NCI-H2171 (cell line): ENCODE measurements at places on chromosomes 5 and 9.

GRCh38 chr5:142735323-142736246 is 34.6 kb upstream of the ARHGAP26 start:
- DNase-seq, result no peak

DNA sequence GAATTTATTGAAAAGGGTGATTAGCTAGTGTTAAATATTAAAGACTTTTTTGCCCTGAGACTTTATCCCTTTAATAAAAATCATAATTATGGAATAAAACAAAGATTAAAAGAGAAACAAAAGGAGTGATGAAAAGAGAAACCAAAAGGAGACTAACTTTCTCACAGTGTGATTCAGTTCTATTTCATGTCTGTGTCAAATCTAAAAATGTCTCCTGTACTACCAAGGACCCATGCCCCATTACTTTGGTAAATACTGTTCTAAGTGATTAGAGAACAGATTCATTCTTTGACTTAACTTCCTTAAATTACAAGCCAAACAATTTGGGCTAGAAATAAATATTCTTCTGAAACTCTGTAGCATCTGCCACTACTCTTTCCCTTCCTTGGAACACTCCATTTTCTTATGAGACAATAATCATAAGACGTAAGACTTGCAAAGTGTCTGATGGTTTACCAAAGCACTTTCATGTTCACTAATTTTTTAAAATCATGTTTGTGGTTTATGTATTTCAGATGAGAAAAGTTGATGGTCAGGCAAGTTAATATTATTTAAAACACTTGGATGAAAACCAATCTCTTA is 319.0 kb downstream of the EBF1 start:
- no peak for DNase-seq

DNA sequence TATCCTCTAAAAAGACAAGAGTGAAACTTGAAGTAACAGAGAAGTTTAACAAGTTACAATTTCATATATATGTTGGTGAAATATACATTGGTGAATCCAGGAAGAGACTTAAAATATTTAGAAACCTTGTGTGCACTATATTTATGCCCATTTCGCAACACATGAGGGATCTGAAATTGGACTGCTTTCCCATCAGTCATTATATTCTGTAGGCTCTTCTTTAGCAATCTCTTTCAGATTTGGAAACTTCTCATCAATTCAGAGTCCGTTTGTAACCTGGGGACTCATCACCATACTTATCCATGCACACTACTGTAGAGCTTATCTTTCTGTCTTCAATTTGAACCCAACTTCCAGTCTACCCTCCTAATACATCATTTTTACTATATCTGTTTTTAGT is 2.1 kb downstream of the ITGA1 start:
- no peak for DNase-seq

DNA sequence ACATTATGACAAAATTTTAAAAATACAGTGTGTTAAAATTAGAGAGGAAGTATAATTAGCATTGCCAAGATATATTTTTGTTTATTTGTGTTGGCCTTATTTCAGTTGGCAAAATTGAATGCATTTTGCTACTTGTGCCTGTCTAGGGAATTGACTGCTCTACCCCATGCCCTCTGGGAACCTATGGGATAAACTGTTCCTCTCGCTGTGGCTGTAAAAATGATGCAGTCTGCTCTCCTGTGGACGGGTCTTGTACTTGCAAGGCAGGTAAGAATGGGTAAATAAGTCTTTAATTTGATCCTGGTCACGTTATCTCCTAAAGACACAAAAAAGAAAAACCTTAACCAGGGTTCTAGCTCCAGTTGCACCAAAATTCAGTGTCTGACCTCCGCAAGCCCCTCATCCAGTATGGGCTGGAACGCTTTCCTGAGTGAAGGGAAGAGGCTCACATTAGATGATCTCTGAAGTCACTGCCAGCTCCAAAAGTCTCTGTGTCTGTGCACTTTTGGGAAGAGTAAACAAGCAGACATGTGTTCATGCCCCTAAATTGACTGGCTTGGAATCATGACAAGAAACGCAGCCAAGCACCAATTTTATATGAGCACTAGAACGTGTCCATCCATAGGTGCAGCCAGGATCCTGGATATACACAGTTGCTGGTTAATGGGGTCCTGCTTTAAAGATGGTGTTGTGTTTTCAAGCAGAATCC is 98.3 kb upstream of the PRRC1 start:
- DNase-seq, result no peak

- no peak for DNase-seq
These were observed 220.0 kb downstream of the CDH18 start for GRCh38 chr5:19767987-19768386.

- DNase-seq, result no peak
These were observed 44.1 kb upstream of the PDE4D start for GRCh38 chr5:59937633-59938032.

- DNase-seq, result no peak
These were observed 8.5 kb downstream of the SNAPC3 start for GRCh38 chr9:15430920-15431844.

DNA sequence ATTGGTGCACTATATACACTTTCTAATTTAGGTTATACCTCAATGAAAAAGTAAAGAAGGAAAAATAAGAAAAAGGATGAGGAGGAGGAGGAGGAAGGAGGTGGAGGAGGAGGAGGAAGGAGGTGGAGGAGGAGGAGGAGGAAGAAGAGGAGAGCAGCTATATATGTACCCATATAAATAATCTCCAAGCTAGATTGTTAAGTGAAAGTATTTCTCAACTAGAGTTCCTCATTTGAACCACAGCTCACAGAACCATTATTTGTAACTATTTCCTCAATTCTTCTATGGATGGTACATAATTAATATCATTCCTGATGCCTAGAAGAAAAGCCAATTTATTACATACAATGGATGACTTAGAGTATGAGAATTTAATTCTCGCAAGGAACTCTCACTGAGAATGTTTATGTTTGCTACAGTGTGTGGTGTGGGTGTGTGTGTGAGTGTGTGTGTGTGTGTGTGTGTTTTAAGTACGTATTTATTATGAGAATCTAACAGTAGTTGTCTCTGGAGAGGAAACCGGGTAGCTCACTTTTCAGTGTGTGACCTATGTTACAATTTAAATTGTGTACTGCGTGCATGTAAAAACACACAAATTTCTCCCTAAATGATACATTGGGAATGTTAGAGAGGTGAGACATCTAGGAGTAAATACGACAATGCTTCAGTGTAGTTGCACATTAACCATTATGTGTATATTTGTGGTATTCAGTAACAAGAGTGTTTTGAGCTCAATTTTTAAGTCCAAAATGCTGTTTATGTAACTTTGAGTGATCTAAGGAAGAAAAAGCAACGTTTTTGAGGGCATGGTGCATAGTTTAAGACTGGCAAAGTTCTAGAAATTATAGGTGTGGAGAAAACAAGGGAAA is 20.2 kb upstream of the NREP start:
- DNase-seq, result no peak

DNA sequence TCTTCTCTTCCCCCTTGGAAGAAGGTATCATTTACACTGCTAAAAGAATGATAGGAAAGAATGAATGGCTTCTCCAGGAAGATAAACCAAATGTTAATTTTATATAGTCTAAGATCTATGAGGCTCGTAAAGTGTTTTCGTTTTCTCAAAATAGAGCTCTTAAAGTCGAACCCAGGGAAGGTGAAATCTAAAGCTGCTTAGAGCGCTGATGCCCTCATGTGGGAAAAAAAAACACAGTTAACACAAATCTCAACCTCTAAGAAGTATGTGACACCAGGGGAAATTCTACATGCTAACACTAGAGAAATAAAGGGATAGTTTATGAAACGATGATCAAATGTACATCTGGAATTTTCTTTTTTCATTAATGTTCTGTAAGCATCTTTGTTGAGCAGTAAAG is 257.9 kb downstream of the RASEF start:
- DNase-seq, result peak; percentile 8

- DNase-seq, result no peak
These were observed 9.8 kb upstream of the PRRX2 start for GRCh38 chr9:129655696-129656095.

- DNase-seq, result no peak
These were observed 77.3 kb downstream of the LRSAM1 start for GRCh38 chr9:127528422-127529251.

DNA sequence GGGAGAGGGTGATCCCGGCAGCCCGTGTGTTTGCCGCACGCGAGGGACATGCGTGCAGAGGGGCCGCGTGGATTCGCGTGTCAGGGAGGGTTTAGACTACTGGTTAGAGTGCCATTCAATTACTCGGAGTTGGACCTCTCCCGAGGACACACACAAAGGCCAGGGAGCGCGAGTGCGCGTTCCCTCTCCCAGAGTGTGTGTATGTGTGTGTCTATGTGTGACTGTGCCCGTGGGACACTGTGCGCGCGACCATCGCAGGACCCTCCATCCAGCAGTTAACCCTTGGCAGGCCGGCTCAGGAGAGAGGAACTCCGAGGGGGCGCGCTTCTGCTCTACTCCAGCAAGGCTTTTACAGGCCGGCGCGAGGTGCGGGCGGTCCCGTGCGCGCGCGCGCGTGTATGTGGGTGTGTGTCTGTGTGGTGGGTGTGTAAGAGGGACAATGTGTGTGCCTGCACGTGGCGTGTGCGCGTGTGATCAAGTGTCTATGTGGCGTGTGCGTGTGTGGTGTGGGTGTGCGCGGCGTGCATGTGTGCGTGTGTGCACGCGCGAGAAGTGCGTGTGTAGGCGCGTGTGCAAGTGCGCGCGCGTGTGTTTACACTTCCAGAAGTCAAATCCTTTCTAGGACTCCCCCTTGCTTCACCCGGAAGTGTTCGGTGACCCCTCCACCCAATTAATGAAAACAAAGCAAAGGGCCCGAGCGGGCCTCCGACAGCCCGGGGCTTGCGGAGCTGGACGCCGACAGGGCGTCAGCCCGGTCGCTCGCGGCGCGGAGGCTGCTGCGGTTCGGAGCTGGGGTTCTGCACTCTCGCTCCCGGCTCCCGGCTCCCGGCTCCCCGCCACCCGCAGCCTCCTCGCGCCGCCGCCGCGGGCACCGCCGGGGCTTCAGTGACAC is 75.3 kb upstream of the TBCA start:
- no peak for DNase-seq

DNA sequence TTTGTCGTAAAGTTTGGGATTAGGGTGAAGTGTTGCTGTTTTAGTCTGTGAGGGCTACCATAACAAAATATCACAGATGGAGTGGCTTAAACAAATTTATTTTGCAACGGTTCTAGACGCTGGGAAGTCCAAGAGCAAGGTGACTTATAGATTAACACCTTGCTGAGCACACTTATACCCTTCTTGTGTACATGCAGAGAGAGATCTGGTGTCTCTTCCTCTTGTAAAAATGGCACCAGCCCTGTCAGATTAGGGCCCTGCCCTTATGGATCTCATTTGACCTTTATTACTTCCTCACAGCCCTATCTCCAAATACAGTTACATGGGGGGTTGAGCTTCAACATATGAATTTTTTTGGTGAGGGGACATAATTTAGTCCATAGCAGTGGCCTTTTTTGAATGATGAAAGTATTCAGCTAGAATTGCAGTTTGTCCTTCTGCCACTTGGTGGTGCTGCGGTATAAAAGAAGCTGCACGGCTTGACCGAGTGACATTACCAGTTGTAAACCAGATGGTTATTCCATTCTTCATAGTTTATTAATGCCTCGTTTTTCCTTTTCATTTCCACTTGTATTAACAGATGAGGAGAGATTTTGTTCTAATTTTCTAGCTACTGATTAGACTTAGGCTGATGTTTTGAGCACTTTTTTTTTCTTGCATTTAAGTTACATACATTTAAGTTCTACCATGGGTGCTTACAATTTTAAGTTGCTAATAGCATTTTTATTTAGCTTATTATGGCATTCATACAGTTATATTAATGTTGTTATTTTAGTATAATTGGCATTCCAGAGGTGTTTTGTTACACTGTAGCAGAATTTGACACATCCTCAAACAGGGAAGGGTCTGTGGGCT is 19.4 kb downstream of the DCP2 start:
- DNase-seq, result peak; percentile 27

GRCh38 chr9:2116073-2116472 is 100.9 kb downstream of the SMARCA2 start:
- no peak for DNase-seq

- no peak for DNase-seq
These were observed 37.0 kb upstream of the LCP2 start for GRCh38 chr5:170334626-170335025.

DNA sequence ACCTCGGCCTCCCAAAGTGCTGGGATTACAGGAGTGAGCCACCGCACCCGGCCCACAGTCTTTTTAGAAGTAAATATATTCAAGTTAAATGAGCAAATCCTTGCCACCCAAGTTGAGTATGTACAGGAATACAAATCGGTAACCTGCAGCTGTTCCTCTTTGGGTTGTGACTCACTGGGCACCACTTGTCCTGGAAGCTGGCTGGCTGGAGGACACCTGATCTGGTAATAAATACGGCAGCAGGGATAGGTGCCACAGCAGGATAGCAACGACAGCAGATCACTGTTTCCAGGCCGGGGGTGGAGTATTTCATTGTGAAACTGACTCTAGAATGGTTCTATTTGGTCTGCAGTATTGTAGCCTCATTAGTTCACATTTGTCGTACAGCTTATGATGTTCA is 35.7 kb upstream of the SLC36A2 start:
- no peak for DNase-seq

DNA sequence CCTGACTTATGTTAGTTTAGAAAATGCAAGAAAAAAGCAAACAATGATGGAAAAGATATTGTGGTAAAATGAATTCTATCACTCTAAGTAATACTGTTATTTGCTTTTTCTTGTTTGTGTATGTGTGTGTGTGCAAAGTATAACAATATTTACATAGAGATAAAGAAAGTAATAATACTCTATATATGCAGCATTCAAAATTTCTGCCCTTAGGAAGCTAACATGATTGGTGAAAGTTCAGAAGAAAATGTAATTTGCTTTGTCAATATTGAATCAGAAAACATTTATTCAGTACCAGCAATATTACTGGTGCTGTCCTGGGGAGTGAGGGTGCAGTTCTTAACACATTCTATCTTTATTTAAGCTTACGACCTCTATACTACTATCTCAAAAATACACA is 12.9 kb upstream of the PRDM9 start:
- no peak for DNase-seq

DNA sequence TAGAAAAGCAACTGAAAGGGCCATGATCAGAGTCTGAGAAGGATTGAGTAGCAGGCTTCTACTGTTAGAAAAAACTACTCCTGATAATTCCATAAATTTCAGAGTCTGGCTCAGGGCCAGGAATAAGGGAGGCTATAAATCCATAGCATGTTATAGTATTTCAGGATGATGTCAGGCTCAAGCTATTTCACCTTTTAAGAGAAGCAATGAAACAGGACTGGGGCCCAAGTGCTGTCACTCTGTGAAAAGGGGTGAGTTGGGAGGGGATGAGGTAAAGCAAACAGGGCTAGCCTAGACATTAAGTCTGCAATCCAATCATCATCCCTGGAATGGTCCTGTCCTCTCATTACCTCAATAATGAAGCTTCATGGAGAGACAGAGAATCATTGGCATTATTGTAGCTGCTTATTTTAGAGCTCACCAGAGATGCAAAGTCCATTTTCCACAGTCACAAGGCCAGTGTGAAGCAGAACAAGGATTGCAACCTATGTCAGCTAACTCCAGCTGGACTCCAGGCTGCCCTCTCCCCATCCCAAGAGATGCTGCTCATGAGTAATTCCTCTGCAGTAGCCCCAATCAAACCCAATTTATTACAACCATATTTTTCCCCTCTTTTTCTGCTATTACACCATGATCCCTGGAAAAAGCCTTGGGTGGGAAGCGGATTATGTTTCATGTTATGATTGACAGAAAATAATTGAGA is 56.0 kb downstream of the PAPPA start:
- no peak for DNase-seq
